ENCODE measurements at places on chromosomes 5 and 9.

DNA sequence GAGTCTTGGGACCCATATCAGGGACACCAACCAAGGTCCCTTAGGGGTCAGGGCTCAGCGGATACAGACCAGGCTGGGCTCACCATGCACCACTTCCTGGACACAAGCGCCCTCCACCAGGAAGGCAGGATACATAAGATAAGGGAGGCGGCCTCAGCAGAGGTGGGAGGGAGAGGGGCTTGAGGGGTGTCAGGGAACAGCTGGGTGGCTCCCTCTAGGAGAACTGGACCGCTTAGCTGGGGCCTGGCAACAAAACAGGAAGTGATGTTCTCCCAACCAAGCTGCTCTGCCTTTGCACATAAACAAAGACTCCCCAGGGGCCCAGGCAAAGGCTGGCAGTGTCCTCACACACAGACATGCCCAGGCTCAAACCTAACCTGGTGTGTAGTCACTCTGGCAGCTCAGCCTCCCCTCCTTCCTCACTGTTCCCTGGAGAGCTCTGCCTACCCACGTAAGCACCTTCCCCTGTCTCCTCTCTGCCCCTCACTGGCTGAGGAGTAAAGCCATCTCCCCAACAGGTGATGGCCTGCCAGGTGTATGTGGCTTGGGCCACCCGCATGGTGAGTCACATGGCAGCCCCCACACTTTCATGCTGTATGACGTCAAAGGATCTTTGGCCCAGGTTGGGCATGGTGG, 5.8 kb upstream of the BICD2 start:
- H3K27ac ChIP-seq: no peak overlapping the region
- no peak overlapping the region for H3K4me3 ChIP-seq
- no peaks in the 10 kb centered on the region for H3K27me3 ChIP-seq

- no peaks in the 10 kb centered on the region for H3K36me3 ChIP-seq
- H3K4me3 ChIP-seq: no peak overlapping the region
- no peak for DNase-seq
Measured at GRCh38 chr9:16386827-16387077, 483.7 kb downstream of the BNC2 start.

- H3K4me1 ChIP-seq: no peaks in the 10 kb centered on the region
- H3K36me3 ChIP-seq: no peaks in the 10 kb centered on the region
- no peak for DNase-seq
- no peak overlapping the region for H3K4me3 ChIP-seq
- H3K27me3 ChIP-seq: no peaks in the 10 kb centered on the region
Measured at GRCh38 chr9:130630071-130630450, 34.3 kb upstream of the PRDM12 start.

- no peaks in the 10 kb centered on the region for H3K27me3 ChIP-seq
- peak overlapping the region; percentile 73 for H3K4me3 ChIP-seq
- no peak overlapping the region for H3K27ac ChIP-seq
- DNase-seq: no peak
- no peaks in the 10 kb centered on the region for H3K4me1 ChIP-seq
Measured at GRCh38 chr5:132228241-132229035, 785 bp upstream of the P4HA2 start.

- H3K27ac ChIP-seq: no peak overlapping the region
- no peaks in the 10 kb centered on the region for H3K27me3 ChIP-seq
- H3K4me1 ChIP-seq: no peaks in the 10 kb centered on the region
- no peak for DNase-seq
Measured at GRCh38 chr9:74415995-74416394, 81.1 kb upstream of the RORB start.

DNA sequence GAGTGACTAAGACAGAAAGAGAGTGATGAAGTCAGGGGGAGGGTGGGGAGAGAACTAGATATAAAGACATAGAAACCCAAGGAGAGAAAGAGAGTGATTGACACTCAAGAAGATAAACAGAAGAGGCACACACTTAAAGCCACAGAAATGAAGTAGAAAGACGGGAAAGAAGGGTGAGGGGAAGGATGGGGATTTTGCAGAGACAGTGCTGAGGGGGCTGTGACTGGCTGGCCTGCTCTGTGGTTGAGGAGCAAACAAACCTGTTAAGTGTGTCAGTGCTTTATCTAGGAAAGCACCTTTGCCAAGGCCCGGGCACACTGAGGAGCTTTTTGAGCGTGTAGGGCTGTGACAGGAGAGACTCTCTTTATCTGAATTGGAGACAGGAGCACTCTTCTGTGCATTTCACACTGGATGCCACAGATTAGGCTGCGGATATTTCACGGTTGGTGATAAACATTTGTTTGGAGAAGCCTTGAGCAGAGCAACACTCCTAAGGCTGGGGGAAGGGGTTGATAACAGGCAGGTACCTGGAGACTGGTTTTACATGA, 109.1 kb downstream of the DOCK2 start:
- no peaks in the 10 kb centered on the region for H3K36me3 ChIP-seq
- no peaks in the 10 kb centered on the region for H3K27me3 ChIP-seq
